ENCODE measurements at places on chromosomes 16 and 17.

- peak; percentile 57 for DNase-seq
Observed at GRCh38 chr16:69031877-69032301, 73.6 kb upstream of the HAS3 start.

GRCh38 chr16:8717892-8718415, 43.5 kb downstream of the ABAT start:
- no peak for DNase-seq

DNA sequence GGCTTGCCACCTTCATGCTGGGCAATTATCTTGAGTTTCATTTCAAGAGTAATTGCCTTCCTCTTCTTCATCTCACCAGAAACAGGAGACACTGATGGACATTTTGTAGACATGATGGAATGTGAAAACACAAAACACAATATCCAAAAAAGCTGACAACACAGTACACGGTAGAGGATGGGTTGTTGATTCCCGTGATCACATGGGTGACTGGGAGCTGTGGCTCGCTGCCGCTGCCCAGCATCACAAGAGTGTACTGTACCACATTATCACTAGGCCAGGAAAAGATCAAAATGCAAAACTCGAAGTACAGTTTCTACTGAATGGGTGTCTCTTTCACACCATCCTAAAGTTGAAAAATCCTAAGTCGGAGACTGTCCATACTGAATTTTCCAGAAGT, 7.4 kb downstream of the PTRH2 start:
- no peak for DNase-seq

DNA sequence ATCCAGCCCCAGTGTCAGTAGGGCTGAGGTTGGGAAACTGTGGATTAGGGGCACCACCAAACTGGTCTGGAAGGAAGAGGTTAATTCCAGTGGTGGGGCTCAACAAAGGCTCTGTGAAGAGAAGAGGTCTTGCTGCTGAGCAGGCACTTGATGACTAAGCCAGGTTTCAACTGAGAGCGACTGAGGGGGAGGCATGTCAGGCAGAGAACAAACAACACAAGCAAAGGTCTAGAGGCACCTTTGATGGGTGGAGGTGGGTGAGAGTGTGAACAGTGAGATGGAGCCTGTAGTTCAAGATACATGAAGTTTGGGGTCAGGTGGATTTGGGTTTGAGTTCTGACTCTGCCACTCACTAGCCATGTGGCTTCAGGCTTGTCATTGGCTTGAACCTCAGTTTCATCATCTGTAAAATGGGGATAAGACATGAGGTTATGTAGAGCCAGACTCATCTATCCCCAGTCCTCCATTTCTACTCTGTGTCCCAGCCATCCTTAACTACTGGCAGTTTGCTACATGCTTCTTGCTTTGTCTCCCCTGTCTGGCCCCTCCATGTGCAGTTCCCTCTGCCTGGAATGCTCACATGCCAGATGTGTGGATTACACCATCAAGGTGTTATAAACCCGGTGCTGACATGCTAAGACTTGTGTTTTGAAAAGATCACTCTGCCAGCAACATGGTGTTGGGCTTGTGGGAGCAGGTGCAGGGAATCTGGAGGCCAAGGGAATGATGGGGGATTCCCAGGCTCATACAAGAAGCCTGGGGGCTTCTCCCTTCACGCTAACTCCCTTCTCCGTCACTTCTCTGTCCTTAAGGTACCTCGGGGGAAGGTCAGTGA, 3.0 kb upstream of the RMI2 start:
- no peak for DNase-seq

GRCh38 chr16:11350921-11351335, 5.7 kb downstream of the RMI2 start:
- DNase-seq, result no peak

- DNase-seq, result no peak
Observed at GRCh38 chr17:42989726-42990652, 8.2 kb upstream of the RPL27 start.

Data from islet precursor cell (in vitro differentiated cells).